ENCODE measurements at places on chromosomes 1 and 21. TPM values are rescaled to one million over a fixed set of nuclear protein-coding genes. Genes with fewer than 3 reads are reported as not detected.

- H3K27me3 ChIP-seq, result no peaks in the 10 kb centered on the region
- no peaks in the 10 kb centered on the region for H3K4me1 ChIP-seq
- no peaks in the 10 kb centered on the region for H3K36me3 ChIP-seq
- H3K4me3 ChIP-seq, result no peak overlapping the region
- DNase-seq, result no peak
Observed at GRCh38 chr1:116769561-116769977, 15.3 kb downstream of the CD2 start.

DNA sequence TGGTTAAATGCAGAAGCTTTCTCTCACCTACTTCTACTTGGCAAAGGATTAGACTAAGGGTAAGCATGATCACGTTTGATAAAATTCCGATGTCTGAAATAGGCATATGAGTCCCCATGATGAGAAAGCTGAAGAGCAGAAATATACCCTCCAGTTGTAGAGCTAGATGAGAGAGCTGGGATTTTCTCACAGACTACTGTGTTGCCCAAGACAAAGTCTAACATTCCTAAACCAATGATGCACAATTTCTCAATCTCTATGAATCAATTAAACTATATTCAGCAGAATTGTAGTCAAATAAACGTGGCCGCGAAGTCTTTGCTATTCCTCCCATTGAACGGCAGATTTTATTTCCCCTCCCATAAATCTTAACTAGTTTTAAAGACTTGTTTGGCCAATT lies 699.2 kb downstream of the KCNT2 start:
- H3K4me1 ChIP-seq, result no peaks in the 10 kb centered on the region
- no peaks in the 10 kb centered on the region for H3K27me3 ChIP-seq
- no peak overlapping the region for H3K4me3 ChIP-seq
- H3K27ac ChIP-seq, result no peak overlapping the region

GRCh38 chr1:229756666-229757065 lies 130.6 kb downstream of the URB2 start:
- H3K4me3 ChIP-seq, result no peak overlapping the region
- no peaks in the 10 kb centered on the region for H3K27me3 ChIP-seq
- no peaks in the 10 kb centered on the region for H3K36me3 ChIP-seq

DNA sequence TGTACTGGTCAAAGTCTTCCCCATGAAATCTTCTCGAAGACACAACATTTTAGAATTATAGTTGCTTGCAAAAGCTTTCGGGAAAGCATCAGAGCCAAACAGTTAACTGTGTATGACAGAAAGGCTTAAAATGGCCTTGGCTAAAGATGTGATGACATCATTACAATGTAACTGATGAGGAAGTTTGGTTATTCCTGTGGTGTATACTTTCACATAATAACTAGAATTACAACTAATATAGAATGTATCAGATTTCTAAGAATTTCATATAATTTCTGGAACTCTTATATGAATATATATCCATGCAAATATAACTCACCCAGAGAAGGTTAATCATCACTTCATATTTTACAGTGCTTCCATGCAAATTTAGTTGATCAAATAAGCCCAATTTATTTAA lies 8.4 kb downstream of the TP73 start:
- H3K27ac ChIP-seq, result no peak overlapping the region
- no peaks in the 10 kb centered on the region for H3K27me3 ChIP-seq
- DNase-seq, result no peak
- H3K4me1 ChIP-seq, result no peaks in the 10 kb centered on the region
- no peaks in the 10 kb centered on the region for H3K36me3 ChIP-seq

DNA sequence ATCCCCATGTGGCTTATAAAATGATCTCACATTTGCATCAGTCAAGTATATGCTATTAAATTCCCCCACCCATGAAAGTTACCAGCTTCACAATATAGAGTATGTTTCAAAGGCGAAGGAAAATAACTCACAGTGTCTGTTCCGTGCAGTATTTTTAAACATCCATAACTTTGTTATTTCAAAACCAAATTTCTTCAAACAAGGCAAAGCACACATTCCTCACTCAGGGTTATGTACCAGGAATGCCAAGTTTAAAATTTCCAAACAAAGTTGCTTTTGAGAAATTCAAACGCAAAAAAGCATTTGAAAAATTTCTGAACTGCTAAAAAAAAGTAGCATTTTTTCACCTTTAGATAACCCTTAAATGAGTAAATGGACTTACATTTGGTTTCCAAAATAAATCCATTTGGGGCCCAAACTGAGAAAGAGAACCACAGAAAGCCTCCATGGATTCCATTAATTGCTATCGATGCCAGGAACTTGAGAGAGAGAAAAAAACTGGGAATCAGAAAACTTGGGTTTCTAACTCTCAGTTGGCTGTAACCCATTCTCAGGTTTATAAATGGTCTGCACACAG lies 149.5 kb downstream of the SLC30A10 start:
- H3K27ac ChIP-seq, result no peak overlapping the region
- H3K27me3 ChIP-seq, result no peaks in the 10 kb centered on the region
- H3K36me3 ChIP-seq, result no peaks in the 10 kb centered on the region
- DNase-seq, result no peak
- H3K4me3 ChIP-seq, result no peak overlapping the region

DNA sequence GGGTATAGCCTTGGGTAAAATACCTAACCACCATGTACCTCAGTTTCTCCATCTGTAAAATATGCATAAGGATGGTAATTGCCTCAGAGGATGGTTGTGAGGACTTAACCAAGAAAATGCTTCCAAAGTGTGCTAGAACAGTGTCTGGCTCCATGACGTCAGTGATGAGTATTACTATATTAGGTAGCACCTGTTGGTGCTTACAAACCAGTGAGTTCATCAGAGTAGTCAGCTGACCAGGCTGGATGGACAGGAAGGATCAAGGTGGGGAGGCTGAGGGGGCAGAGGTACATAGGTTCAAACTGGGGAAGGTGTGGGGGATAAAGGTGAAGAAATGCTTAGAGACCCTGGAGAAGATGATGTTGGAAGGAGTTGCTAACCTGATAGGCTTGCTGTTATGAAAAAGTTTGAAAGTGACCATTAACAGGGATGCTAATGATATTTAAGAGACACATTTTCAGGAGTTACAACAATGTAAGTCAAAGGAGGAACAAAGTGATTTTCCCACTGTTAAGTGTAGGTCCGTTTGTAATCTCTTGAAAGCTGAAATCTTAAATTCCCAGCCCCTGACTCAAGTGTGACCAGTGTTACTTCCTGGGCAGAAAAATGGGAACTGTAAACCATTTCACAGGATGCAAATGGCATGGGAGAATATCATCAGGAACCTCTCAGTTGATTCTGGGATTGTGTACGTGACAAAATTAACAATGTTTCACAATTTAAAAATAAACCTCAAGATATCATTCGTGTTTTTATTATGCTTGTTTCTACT lies 4.4 kb downstream of the NTPCR start:
- no peak overlapping the region for H3K27ac ChIP-seq
- H3K36me3 ChIP-seq, result peaks cover 34% of the 10 kb centered on the region
- H3K27me3 ChIP-seq, result no peaks in the 10 kb centered on the region
- peaks cover 21% of the 10 kb centered on the region for H3K4me1 ChIP-seq

The ESRRG gene
- total RNA-seq, result 0.98 TPM

The CA6 gene
- not detected for total RNA-seq

The PLEKHN1 gene
- total RNA-seq, result 15.2 TPM

The ARHGEF16 gene
- 6.4 TPM for total RNA-seq
